Activated effector memory CD4-positive, alpha-beta T cell treated with Interleukin-2 at 50 U/mL for 16 hours (primary cell): ENCODE measurements at places on chromosomes 5 and 9.

DNA sequence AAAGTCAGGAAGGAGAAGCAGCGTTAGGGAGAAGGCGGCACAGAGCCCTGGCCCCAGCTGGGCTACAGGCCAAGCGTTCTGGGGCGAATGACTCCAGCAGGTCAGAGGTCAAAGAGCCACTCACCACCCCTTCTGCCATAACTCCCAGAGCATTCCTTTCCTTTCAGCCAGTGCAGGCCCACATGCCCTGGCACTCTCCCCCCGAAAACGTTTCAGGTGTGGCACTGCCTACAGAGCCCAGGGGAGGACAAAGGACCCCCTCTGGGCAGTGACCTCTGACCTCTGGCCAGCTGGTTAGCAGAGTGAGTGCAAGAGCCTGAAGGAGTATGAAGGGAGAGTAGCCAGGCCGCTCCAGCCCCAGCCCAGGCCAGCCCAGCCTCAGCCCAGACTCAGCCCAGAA is 4.9 kb downstream of the ABCA2 start:
- no peak for DNase-seq

GRCh38 chr9:20095430-20096092 is 306.7 kb upstream of the SLC24A2 start:
- DNase-seq: no peak

GRCh38 chr9:130927995-130928900 is 10.8 kb downstream of the FIBCD1 start:
- no peak for DNase-seq

DNA sequence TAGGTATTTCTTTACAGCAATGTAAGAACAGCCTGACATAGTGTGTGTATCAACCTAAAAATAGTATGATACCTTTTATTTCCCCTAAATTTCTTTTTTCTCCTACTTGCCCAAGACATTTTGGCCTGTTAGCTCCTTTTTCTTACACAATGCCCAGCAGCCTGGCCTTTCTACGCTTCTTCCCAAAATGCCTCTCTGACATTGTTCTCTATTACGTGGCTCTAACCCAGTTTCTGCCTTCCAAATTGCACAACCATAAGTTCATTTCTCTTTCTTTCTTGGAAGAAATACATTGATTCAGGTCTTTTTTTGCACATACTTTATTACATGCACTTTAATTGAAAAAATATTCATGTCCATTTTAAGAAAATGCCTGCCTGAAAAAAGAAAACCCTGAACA is 408.2 kb downstream of the PRR16 start:
- DNase-seq: no peak

GRCh38 chr5:106314221-106314824 is 1356.4 kb downstream of the EFNA5 start:
- DNase-seq: no peak

DNA sequence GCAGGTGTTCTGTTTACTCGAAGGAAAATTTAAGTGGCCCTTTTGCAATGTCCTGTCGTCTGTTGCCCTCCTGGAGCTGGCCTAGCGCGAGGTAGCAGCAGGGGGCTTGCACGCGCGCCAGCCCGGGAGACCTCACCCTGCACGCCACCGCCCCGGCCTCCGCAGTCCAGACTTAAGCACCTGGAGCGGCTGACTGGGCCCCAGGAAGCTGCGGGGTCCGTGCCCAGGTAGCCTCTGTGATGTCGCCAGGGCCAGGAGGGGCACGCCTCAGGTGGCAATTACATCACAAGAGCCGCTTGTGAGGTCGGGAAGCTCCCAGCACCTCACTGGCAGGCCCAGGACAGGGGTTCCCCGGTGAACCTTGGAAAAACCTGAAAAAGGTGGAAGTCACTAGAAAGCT is at the start of gene SAXO1:
Gene SAXO1, minus strand, starts transcription at position 195 of the 400 bp plus-strand sequence. CDS start 301 bp downstream, outside the sequence.
- DNase-seq: no peak

DNA sequence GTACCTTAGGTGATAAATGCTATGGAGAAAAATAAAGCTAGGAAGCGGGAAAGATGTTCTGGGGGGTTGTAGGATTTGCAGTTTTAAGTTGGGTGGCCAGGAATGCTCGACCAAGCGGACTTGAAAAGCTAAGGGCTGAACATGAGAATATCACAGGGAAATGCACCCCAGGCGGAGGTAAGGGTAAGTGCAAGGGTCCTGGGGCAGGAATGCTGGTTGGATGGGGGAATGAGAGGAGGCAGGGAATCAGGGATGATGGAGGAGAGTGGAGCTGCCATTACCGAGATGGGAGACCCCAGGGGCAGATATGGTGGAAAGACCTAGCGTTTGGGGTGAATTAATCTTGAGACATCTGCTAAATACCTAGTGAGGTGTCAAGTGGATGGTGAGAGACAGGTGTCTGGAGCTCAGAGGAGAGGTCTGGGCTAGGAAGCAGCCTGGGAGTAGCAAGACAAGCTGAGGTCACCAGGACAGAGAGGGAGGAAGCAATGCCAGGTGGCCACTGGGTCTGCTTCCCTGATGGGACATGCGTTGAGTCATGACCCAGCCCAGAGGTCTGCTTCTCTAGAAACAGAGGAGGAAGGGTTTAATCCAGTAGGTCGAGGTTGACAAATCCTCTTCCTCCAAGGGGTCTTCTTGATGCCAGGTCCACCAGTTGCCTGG is 77.7 kb upstream of the ASS1 start:
- DNase-seq: no peak

GRCh38 chr9:27499451-27499850 is 24.6 kb upstream of the IFNK start:
- DNase-seq: no peak

DNA sequence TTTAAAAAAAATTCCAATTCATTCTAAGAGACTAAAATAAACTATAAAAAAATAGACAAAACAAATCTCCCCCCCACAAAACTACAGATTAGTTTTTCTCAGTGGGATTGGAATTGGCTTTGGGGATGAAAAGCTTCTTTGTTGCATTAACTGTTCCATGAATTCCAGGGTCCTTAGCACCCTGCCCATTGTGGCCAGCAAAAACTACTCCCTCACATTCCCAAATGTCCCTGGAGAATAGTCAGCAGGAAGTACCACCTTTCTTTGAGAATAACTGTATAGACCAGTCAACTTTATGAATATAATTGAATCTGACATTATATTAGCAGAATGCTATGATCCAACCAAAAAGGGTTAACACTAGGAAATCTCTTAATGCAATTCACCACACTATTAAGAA is 147.9 kb downstream of the LPAR1 start:
- DNase-seq: no peak

DNA sequence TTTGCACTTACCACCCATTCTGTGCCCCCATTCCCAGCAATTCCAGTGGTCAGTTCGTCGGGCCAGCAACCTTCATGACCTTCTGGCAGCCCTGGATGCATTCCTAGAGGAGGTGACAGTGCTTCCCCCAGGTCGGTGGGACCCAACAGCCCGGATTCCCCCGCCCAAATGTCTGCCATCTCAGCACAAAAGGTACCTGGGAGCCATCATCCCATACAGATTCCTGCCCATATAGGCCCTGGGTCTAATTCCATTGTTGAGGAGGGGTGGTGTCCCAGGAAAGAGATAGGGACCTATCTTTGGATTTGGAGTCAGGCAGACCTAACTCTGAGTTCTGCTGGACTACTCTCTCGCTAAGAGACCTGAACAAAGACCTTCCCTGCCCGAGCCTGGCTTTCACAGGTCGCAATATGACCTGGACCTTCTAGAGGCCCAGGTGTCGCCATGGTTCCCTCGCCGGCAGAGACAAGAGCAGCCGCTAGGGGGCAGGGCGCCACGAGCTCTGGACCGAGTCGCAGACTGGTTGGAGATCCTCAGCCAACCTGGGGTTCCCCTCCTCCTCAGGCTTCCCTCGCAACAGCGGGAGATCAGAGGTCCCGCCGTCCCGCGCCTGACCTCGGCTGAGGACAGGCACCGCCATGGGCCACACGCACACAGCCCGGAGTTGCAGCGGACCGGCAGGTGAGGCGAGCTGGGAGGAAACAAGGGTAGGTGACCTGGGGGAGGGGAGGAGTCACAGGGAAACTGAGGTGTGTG is 3.1 kb downstream of the SLC4A9 start:
- DNase-seq: peak; percentile 71

DNA sequence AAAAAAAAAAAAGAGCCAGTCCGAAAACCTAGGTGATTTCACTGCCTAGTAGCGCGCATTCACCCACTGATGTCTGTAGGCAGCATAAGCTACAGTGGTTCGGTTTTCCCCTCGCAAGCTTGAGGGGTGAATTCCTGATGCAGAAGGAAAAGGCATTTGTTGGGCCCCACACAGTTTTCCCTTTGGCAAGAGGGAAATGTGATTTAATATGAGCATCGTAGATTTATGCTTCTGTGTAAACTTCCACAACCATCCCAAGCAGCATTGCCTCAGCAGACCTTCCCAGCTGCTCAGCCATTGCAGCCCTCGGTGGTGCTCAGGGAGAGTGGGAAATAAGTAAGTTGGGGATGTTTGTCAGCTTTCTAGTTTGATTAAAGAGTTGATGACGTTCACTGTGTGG is 231.5 kb upstream of the PPP1R2B start:
- no peak for DNase-seq
